ENCODE measurements at places on chromosomes 1 and 21.

- no peak for DNase-seq
These were observed 59.0 kb downstream of the ZBTB17 start for GRCh38 chr1:15916916-15917315.

GRCh38 chr1:15261155-15262002, 14.4 kb downstream of the FHAD1 start:
- no peak for DNase-seq

GRCh38 chr1:167943541-167943940, 6.7 kb upstream of the MPC2 start:
- DNase-seq, result no peak

DNA sequence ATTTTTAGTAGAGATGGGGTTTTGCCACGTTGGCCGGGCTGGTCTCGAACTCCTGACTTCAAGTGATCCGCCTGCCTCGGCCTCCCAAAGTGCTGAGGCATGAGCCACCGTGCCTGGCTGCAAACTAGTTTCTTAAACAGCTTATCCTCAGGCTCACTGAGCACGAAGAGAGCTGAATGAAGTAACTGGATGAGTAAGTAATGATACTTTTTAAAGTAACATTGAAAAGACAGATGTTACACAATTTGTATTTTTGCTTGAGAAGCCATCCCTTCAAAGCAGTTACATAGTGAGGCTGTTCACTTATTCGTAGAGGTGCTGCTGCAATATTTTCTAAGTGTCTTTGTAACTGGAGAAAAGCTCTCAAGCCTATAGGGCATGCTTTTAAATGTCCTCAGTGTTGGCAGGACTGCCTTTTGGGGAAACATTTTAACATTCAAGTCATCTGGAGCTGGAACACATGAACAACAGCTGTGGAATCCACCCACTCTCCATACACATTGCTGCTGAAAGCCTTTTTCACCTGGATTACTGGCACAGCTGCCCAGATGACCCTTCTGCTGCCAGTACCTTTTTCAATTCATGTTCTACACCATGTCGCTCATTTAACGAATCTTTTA, 2.7 kb upstream of the YBX1 start:
- DNase-seq, result no peak

DNA sequence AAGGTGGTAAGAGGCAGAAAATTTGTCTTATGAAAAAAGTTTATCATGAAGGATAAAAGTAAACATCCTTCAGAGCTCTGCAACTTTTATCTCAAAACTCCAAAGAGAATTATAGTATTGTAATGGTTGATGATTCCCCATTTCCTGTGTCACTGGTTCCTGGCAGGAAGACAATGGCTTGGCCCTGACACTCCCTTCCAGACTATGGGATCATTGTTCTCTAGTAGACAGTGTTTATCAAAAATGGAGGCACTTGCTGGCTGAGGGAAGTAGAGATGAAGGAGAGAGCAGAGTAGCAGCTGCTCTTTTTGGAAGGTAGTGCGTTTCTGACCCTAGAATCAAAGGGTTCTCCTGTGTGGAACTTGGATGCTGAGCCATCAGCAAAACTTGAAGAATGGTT, 145.9 kb upstream of the ATP1B1 start:
- no peak for DNase-seq

DNA sequence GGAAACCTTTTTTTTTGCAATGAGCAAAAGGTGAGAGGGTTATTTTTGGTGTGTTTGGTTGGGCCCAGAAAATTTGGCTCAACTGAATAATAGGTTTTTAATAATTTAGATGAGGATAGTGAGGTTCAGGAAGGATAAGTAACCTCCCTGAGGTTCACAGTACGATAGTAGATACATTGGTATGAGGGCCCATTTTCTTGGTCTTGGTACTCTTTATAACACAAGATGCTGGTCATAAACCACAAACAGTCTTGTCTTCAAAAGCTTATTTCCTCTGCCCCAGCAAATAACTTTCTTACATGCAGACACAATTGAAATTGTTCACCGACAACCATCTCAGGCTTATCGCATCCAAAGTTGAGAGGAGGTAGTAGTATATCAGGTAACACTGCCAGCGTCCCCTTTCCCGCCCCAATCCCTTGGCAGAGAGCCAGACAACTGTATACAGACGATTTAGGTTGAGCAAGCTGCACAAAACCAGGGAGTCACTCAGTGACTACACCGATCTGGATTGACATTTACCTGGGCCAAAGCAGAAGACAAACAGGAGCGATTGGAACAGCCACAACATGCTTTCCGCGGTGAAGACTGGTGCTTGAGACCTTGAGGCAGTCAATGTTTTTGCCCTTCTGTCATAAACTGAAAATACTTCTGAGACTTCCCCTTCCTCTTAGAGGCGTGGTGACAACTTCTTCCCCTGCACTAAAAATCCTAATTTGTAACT, at the start of gene SLAMF6:
Gene SLAMF6 (minus strand): TSS at position 634 of the 724 bp plus-strand sequence. CDS start 63 bp downstream, at position 571.
- DNase-seq, result peak; percentile 24

- no peak for DNase-seq
These were observed 1244.8 kb upstream of the TMPRSS15 start for GRCh38 chr21:19648391-19648790.

- no peak for DNase-seq
These were observed 40.0 kb downstream of the L1TD1 start for GRCh38 chr1:62234688-62235087.

- no peak for DNase-seq
These were observed 101.3 kb upstream of the SLC25A33 start for GRCh38 chr1:9437961-9438430.

- DNase-seq, result no peak
These were observed 4.0 kb downstream of the OSCP1 start for GRCh38 chr1:36446271-36446670.

GRCh38 chr21:29873908-29874307, 65.9 kb downstream of the GRIK1 start:
- DNase-seq, result no peak

DNA sequence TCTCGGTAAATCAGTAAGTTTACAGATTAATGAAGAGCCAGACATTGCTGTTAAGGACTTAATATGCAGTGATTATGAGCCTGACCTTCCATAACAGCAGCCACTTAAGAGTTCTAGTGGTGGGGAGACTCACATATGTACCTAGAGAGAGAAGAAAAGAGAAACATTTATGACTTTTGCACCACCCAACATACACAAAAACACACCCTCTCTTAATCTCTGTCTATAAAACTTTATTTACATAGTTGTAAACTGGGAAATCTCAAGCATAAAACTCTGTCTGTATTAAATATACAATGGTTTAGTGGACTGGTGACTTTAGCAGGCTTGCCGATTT, 347.4 kb upstream of the ADGRL2 start:
- DNase-seq, result no peak

GRCh38 chr1:230320804-230321203, 105.3 kb downstream of the PGBD5 start:
- no peak for DNase-seq

- no peak for DNase-seq
These were observed 19.4 kb downstream of the ACOT7 start for GRCh38 chr1:6373961-6374720.

DNA sequence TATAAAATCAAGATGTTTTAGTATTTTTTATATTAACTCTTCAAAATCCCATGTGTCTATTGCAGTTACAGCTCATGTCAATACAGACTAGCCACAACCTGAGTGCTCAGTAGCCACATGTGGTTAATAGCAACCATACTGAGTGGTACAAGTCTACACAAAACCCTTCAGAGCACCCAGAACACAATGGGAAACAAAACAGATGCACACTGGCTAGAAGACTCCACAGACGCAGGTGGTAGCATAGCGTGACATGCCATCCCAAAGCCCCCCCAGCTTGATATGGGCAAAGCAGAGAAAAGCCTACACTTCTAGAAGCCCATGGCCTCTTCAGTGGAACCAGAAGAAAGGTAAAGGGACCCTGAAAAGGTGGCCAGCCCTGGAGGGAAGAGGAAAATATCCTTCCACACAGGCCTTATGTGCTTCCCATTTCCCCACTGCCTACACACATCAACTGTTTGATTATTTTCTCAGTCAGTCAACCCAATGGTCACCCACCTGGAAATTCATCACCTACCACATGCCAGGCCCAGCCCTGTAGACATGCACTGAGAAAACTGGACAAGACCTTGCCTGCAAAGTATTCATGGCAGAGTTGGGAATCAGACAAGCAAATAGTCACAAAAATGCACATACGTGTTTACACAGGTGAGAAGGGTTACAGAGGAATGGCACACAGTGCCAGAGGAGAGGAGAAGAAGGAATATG, 175.0 kb downstream of the VAV3 start:
- no peak for DNase-seq

- peak; percentile 61 for DNase-seq
These were observed 65.5 kb downstream of the NID1 start for GRCh38 chr1:235999259-235999925.

- DNase-seq, result no peak
These were observed 16.5 kb downstream of the CAMK2N1 start for GRCh38 chr1:20469406-20470076.

GRCh38 chr1:160916666-160917065, 31.7 kb upstream of the ITLN1 start:
- no peak for DNase-seq
